ENCODE measurements at places on chromosomes 2 and 18.

GRCh38 chr2:214533541-214533940 is 122.7 kb downstream of the VWC2L start:
- H3K27me3 ChIP-seq = no peaks in the 10 kb centered on the region
- no peaks in the 10 kb centered on the region for H3K36me3 ChIP-seq
- no peak overlapping the region for H3K27ac ChIP-seq
- DNase-seq = no peak
- H3K4me1 ChIP-seq = no peaks in the 10 kb centered on the region
- H3K4me3 ChIP-seq = no peak overlapping the region

DNA sequence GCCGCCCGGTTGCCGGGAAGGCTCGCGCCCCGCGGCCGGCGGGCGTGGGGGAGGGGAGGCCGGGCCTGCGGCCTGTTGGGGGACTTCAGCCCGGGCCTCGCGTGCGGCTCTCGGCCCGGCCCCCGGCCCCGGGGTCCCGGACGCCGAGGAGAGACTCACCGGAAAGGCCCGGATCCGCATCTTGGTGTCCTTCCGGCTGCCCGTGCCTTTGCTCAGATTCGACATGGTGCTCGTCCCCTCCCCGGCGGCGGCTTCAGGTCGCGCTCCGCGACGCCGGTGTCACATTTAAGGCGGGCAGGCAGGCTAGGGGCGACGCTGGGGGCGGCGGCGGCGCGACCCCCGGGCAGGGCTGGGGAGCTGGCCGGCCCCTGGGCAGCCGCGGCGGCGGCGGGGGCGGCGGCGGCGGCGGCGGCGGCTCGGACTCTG is 365 bp downstream of the CUL3 start:
- peak overlapping the region; percentile 78 for H3K4me3 ChIP-seq
- H3K4me1 ChIP-seq = peaks cover 30% of the 10 kb centered on the region
- no peaks in the 10 kb centered on the region for H3K27me3 ChIP-seq
- DNase-seq = peak; percentile 14

DNA sequence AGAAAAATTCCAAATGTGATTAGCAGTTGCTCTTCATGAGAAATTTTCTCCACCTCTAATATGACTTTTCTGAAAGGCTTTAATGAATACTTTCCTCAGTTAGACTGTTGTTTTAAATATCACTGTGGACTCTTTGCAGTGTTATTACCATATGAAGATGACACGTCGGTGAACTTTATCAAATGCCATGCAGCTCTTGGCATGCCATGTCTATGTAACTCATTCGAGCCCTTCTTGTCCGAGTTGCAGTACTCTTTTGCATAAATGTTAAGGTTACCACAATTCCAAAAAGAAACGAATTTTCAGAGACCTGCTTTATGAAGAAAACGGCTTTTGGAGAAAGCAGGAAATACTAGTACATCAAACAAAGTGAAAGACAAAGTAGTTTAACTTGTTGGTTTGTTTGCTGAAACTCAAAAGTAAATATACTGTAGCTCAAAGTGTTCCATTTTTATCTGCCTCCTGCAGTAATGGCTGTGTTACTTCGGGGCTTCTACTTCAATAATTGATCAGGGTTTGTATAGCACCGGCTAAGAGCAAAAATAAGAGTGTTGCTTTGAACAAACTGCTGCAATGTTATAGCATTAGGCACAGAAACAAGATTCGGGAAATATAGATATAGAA is 204.1 kb downstream of the ARHGAP15 start:
- no peaks in the 10 kb centered on the region for H3K4me1 ChIP-seq
- no peak overlapping the region for H3K4me3 ChIP-seq
- no peak overlapping the region for H3K27ac ChIP-seq
- no peaks in the 10 kb centered on the region for H3K36me3 ChIP-seq
- no peak for DNase-seq
- no peaks in the 10 kb centered on the region for H3K27me3 ChIP-seq

DNA sequence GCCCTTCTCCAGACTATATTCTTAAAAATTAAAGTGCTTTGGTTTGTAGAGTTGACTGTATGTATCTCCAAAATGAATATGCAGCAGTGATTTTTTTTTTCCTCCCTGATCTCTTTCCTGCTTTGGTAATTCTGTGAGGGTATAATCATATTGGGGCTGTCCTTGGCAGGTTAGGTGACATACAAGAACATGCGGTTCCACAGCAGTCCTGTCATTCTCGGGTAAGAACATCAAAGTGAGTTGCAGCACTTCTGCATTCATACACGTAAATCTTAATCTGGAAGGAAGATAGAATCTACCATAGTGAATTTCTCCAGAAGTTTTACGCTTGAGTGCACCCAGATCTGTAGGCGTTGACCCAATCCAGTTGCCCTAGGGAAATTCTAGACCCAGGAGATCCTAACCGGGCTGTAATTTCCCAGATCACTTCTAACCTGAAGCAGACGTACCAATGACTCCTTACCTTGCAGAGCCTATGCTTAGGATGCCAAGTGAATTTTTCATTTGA is 109.4 kb downstream of the PRPF40A start:
- DNase-seq = no peak
- no peak overlapping the region for H3K27ac ChIP-seq
- peaks cover 7% of the 10 kb centered on the region for H3K4me1 ChIP-seq

- H3K27me3 ChIP-seq = no peaks in the 10 kb centered on the region
- DNase-seq = no peak
- H3K4me1 ChIP-seq = no peaks in the 10 kb centered on the region
- no peak overlapping the region for H3K27ac ChIP-seq
Measured at GRCh38 chr2:122927197-122927596, 1097.9 kb upstream of the CNTNAP5 start.

- H3K27ac ChIP-seq = no peak overlapping the region
- no peak overlapping the region for H3K4me3 ChIP-seq
- no peaks in the 10 kb centered on the region for H3K27me3 ChIP-seq
- no peaks in the 10 kb centered on the region for H3K36me3 ChIP-seq
- H3K4me1 ChIP-seq = no peaks in the 10 kb centered on the region
- DNase-seq = no peak
Measured at GRCh38 chr2:147198651-147199171, 646.1 kb upstream of the ACVR2A start.

GRCh38 chr18:42107691-42108450 is 152.8 kb downstream of the PIK3C3 start:
- H3K4me1 ChIP-seq = no peaks in the 10 kb centered on the region
- H3K36me3 ChIP-seq = no peaks in the 10 kb centered on the region

GRCh38 chr18:38028946-38029345 is 463.3 kb upstream of the CELF4 start:
- H3K4me3 ChIP-seq = no peak overlapping the region
- DNase-seq = no peak
- H3K27ac ChIP-seq = no peak overlapping the region

- no peaks in the 10 kb centered on the region for H3K4me1 ChIP-seq
- no peak overlapping the region for H3K27ac ChIP-seq
- H3K4me3 ChIP-seq = no peak overlapping the region
- no peak for DNase-seq
Measured at GRCh38 chr2:144490017-144490416, 29.9 kb downstream of the ZEB2 start.

GRCh38 chr2:72148837-72149555 is 1.3 kb upstream of the CYP26B1 start:
- DNase-seq = no peak
- H3K27me3 ChIP-seq = peaks cover 15% of the 10 kb centered on the region
- H3K4me3 ChIP-seq = peak overlapping the region; percentile 40
- H3K36me3 ChIP-seq = no peaks in the 10 kb centered on the region
- peak overlapping the region; percentile 63 for H3K27ac ChIP-seq

GRCh38 chr18:8614875-8615274 is 5.6 kb downstream of the RAB12 start:
- H3K27me3 ChIP-seq = no peaks in the 10 kb centered on the region
- H3K4me1 ChIP-seq = peaks cover 34% of the 10 kb centered on the region
- no peak for DNase-seq
- H3K36me3 ChIP-seq = no peaks in the 10 kb centered on the region
- peak overlapping the region; percentile 7 for H3K27ac ChIP-seq
- no peak overlapping the region for H3K4me3 ChIP-seq

GRCh38 chr2:191152482-191153240 is 1.9 kb upstream of the STAT4 start:
- H3K4me1 ChIP-seq = no peaks in the 10 kb centered on the region
- no peak overlapping the region for H3K27ac ChIP-seq
- no peaks in the 10 kb centered on the region for H3K36me3 ChIP-seq
- H3K27me3 ChIP-seq = peaks cover 10% of the 10 kb centered on the region

- no peaks in the 10 kb centered on the region for H3K4me1 ChIP-seq
- H3K4me3 ChIP-seq = no peak overlapping the region
- H3K27me3 ChIP-seq = no peaks in the 10 kb centered on the region
- H3K27ac ChIP-seq = no peak overlapping the region
Measured at GRCh38 chr2:166545473-166545872, 51.4 kb upstream of the SCN7A start.

- no peak for DNase-seq
- no peak overlapping the region for H3K4me3 ChIP-seq
- no peaks in the 10 kb centered on the region for H3K4me1 ChIP-seq
- no peak overlapping the region for H3K27ac ChIP-seq
- H3K36me3 ChIP-seq = no peaks in the 10 kb centered on the region
Measured at GRCh38 chr18:28804512-28805202, 627.7 kb upstream of the CDH2 start.

DNA sequence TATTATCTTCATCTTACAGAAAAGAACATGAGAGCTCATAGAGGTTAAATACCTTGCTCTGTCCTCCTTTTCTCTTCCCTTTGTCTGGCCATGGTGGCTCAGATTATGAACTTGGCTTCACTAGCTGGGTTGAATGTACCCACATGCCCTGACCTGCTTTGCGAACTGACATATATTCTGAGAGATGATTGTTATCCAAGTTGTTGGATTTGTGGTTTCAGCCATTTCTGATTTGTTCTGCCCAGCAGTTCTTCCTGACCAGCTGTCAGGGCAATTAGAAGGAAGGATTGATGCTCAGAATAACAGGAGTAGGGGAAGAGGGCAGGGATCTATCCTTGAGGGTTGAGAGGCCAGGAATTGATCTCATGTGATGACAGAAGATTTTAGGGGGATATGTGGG is 236.8 kb upstream of the FAM98A start:
- no peaks in the 10 kb centered on the region for H3K4me1 ChIP-seq
- H3K27me3 ChIP-seq = no peaks in the 10 kb centered on the region
- H3K4me3 ChIP-seq = no peak overlapping the region
- no peaks in the 10 kb centered on the region for H3K36me3 ChIP-seq
- H3K27ac ChIP-seq = no peak overlapping the region

DNA sequence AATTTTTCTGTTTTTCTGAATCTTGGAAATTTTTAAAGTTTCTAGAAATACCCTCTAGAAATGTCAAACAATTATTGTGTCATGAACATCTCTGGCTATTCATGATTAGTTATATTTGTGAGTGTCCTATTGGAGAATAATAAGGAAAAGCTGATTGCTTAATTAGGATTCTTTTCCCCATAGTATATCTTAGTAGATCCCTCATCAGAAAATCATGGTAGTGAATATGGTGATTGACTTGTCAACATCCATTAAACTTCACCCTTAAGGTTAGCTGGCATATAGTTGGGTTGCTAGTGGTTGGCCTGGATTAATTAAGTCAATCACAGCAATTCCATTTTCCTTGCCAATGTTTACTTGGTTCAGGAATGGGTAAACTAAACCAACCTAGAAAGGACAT is 18.7 kb upstream of the NABP1 start:
- no peak overlapping the region for H3K27ac ChIP-seq
- H3K4me1 ChIP-seq = no peaks in the 10 kb centered on the region
- no peaks in the 10 kb centered on the region for H3K36me3 ChIP-seq
- H3K27me3 ChIP-seq = no peaks in the 10 kb centered on the region
- H3K4me3 ChIP-seq = no peak overlapping the region
- no peak for DNase-seq

DNA sequence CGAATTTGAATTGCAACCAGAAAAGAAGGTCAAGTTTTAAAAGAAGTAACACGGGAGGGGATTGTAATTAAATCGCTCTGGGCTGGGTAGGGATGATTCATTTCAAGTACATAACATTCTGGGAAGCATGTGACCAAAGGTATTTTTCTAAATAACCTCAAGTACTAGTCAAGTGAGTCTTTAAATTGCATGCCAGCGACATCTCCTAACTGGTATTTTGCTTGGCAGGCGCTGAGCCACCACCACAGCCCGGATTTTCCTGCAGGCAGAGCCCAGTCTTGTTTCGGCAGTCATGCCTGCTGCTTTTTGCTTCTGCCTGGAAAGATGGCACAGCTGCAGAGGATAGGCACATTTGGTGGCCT is 33.7 kb upstream of the NPAS2 start:
- no peak overlapping the region for H3K4me3 ChIP-seq
- no peak for DNase-seq
- H3K4me1 ChIP-seq = peaks cover 8% of the 10 kb centered on the region
- peak overlapping the region; percentile 45 for H3K27ac ChIP-seq
- no peaks in the 10 kb centered on the region for H3K27me3 ChIP-seq

DNA sequence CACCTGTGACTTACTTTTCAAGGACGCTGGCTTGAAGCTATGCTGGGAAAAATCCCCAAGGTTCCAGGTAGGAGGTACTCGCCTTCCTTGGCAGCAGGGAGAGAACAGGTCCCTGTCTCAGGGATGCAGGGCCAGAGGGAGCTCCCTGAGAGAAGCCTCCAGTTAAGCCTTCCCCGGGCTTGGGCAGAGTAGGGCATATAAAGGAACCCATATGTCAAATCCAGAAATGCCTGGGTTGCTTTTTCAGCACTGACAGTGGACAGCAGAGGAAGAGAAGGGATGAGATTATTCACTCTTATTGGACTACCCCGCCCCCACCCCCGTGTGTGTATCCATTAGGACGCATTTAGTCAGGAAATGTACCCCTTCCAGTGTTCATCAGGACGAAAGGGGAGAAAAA is 89.3 kb upstream of the TEX51 start:
- H3K4me1 ChIP-seq = no peaks in the 10 kb centered on the region
- H3K36me3 ChIP-seq = no peaks in the 10 kb centered on the region
- H3K4me3 ChIP-seq = no peak overlapping the region
- H3K27ac ChIP-seq = no peak overlapping the region
- H3K27me3 ChIP-seq = no peaks in the 10 kb centered on the region

Data from esophagus squamous epithelium (tissue), 5 donors.